Naive thymus-derived CD8-positive, alpha-beta T cell (primary cell): ENCODE measurements at places on chromosomes 5 and 9.

GRCh38 chr9:83622433-83622938 is 457 bp upstream of the IDNK start:
- DNase-seq, result no peak

DNA sequence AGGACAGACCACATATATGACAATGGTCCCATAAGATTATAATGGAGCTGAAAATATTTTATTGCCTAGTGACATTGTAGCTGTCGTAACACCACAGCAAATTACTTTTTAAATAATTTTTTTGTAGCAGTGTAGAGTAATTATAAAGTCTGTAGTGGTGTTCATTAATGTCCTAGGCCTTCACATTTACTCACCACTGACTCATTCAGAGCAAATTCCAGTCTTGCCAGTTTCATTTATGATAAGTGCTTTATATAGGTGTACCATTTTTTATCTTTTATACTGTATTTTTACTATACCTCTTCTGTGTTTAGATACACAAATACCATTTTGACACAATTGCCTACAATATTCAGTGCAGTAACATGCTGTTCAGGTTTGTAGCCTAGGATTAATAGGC is 67.6 kb downstream of the TLE4 start:
- no peak for DNase-seq

DNA sequence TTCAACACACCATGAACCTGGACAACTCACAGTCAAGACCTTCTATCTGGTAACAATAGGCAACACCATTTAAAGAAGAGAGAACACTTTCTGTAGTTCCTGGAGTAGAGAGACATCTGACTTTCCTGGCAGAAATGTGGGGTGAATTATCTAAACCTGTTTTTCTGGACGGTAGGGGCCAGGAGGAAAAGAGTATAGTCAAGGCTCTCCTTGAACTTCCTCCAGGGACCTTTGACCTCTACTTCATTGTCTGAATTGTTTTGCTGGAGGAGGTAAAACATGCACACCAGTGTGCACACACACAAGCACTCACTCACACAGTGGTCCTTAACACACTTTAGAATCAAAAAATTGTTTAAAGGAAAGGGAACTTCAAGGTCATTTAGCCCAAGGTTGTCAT is 13.2 kb downstream of the S100Z start:
- DNase-seq, result no peak

DNA sequence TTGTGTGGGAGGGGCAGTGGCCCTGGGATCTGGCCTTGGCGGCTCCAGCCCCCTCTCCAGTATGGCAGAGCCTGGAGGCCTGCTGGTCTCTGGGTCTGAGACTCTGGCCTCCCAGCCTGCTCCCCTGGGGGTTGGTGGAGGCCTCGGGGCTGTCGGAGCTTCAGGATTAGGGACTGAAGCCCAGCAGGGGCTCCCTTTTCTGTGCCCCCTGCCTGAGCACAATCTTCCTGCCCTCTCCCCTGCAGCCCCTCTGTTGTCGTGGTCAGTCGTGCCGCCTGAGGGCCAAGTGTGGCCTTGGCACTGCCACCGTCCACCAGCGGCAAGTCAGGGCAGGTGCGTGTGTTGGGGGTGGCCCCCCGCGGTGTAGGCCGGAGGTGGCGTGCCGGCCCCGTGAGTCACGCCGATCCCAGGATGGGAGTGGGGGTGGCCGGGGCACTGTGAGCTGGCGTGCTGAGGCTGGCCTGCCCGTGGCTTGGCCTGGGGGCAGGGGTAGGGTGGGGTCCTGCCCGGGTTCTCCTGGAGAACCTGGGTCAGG is 53.6 kb downstream of the RXRA start:
- DNase-seq, result no peak

DNA sequence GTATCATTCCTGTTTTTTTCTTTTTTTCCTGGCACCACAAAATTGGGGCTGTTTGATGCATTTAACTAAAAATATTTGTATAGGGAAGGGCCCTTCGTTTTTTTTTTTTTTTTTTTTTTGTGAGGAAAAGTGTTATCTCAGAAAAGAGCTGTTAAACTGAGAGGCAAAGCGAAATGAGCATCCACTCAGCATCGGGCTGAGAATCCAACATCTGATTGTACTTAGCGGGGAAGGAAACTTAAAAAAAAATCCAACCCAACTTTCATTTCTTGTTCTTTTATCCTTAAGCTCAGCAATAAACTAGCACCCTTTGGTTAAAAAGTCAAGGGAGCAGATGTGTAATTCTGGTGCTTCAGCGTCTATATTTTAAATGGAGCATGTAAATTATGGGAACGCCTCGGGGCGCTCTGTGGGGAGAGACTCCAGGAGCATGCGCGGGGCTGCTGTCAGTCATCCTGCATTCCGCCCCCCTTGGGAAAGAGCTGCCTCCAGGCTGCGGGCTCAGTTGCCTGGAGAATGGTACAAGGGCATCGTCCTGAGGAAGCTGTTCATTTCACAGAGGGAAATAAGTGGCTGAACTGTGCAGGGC is 33.3 kb downstream of the DMRT2 start:
- DNase-seq, result no peak

DNA sequence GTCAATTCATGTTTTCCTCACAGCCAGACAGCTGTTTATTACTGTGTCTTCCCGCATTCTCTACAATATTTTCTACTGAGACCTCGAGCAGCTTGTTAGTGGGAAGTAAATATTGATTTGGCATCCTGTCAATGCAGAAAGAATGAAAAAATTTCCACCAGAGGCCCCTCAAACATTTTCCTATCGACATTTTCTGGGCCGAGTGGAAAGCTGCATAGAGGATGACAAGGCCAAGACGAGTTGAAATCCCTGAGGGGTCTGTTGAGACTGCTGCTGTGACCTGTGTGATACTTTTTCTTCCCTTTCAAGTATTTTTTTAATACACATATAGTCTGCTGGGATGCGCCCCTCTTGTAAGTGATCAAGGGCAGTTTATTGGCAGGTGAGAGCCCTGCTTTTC is 91.4 kb upstream of the SH3GL2 start:
- DNase-seq, result no peak

- no peak for DNase-seq
Observed at GRCh38 chr5:59864718-59865117, 28.8 kb downstream of the PDE4D start.

GRCh38 chr9:94150890-94151650 is 66.8 kb downstream of the PTPDC1 start:
- no peak for DNase-seq

- no peak for DNase-seq
Observed at GRCh38 chr9:2290382-2290781, 275.2 kb downstream of the SMARCA2 start.

DNA sequence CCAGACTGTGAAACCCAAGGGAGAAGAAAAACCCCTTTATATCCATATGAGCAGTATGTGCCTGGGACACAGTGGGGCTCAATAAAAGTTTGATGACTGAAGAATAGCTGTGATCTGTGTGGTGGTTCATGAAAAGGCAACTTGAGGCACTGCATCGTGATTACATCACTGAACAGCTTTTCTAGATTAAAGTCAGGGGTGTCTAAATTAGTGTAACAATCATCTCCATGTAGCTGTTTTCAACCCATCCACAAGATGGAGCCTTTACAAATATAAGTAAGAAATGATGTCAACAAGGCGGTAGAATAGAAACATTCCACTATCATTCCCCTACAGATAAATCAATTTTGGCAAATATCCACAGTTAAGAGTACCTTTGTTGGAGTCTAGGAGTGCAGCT is 55.5 kb downstream of the PRRC1 start:
- no peak for DNase-seq

DNA sequence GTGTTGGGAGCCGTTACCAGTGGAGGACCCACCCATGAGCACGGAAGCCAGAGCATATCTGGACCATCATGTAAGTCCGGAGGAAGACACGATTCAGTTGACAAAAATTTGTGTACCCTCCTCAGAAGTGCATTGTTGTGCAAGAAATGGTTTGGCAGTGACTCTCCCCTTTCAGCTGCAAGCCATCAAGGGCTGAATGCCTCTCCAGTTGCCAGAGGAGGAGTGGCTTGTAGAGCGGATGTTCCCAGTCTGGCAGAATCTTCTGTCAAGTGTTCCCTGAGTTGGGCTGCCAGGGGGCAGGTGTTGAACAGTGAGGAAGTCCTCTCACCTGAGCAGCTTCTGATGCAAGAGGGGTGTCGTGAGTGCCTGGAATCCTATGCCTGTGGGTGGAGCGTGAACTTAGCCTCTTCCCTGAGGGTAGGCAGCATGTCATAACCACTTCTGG is 27.6 kb upstream of the CDKN2AIPNL start:
- DNase-seq, result no peak

GRCh38 chr5:59342181-59342580 is 551.3 kb downstream of the PDE4D start:
- no peak for DNase-seq

- DNase-seq, result no peak
Observed at GRCh38 chr9:116087246-116087645, 66.3 kb upstream of the PAPPA start.

DNA sequence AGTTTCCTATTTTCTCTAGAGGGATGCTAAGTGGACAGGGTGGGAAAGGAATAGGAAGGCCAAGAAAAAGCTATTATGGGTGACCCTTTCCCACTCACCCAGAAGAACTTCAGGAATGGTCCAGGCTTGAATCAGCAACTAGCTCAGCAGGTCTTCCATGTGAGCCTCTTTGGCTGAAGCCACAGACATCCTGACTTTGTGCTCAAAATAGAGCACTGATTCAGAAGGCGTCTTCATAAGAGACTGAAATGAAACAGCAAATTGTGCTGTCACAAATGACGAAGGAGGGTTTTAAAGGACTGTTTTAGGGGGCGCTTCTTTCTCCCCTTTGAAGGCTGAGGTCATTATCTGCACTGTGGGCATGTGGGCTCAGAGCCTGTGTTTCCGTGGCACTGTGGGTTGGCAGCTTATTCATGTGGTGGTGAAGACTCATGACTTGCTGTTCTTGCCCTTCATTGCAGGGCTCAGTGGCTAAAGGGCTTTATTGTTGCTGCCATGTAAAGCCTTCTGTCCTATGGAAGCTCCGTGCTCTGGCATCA is 65.8 kb upstream of the NFIL3 start:
- no peak for DNase-seq

- DNase-seq, result no peak
Observed at GRCh38 chr5:2901511-2901910, 150.0 kb upstream of the IRX2 start.

GRCh38 chr5:84113246-84114105 is 271.2 kb downstream of the EDIL3 start:
- no peak for DNase-seq

DNA sequence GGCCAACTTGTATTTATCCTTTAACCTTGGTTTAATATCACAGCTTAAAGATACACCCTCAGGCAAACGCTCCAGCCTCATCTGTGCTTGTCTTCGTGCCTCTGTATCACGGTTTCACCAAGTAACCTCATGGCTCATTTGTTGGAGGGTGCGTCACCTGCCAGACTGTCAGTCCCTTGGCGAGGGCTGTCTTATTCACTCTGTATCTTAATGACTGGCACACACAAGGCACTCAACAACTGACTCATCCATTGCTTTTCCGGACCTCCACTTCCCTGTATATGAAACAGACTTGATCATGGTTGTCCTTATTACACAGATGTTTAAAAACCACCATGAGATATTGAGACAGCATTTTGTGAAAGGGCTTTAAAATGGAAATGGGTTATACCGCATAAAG is 28.0 kb downstream of the LCP2 start:
- DNase-seq, result no peak

GRCh38 chr5:169354921-169355320 is 54.0 kb upstream of the SLIT3 start:
- no peak for DNase-seq

DNA sequence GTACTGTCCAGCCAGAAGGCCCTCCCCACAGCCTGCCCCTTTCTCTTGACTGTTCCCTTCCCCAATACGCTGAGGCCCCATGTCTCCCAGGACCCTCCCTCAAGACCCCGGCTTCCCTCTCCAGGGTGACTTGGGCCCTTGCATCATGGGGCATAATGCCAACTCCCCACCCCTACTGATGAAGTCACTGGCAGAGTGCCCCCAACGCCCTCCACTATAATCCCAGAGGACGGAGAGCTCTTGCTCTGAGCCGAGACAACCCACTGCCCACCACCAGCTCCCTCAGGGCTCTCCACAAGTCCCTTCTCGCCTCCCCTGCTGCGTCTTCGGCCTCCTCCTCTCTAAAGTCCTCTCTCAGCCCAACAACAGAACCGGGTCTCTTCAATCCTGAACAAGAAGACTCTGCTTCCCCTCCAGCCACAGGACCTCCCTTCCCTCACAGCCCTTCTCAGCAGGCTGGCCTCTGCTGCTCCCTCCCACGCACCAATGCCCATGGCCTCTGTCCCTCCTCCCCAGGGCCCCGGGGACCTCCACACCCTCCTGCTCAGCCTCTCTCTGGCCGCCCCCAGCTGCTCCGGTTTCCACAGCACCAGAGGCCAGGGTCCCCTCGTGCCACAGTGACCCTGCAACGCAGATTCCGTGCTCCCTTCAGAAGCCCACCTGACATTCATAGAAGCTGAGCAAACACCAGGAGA is 47.6 kb downstream of the ADAMTS2 start:
- no peak for DNase-seq

- DNase-seq, result no peak
Observed at GRCh38 chr9:98770717-98771116, 25.6 kb downstream of the ANKS6 start.

DNA sequence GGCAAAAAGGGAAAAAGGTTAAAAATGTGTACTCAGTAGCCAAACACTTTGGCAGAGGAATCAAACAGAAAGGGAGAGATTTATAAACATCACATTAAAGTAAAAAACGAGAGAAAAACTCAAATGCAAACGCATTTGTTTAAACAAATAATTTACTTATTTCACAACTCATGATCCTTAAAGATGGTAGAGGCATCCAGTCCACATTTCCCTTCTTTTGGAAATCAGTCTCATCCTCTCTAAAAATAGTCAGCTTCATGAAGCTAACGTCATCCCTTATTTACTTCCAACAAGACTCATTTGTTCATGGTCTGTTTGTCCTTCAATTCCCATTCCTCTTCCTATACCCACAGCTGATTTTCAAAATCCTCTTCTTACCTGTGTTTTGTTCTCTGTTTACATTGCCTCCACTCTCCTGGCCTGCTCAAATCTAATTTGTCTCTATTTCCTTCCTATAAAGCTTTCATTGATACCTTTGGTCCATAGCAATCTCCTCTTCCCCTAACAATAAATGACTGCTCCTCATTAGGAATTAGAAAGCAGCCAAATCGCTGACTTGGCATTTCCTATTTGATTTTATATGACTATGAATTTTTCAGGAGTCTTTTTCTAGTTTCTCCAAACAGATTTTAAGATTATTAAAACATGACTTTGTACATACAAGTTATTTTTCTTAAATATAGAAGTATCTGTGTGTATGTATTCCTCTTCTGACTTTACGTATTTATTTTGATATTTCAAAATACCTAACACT is 805.3 kb downstream of the TLE1 start:
- DNase-seq, result no peak

DNA sequence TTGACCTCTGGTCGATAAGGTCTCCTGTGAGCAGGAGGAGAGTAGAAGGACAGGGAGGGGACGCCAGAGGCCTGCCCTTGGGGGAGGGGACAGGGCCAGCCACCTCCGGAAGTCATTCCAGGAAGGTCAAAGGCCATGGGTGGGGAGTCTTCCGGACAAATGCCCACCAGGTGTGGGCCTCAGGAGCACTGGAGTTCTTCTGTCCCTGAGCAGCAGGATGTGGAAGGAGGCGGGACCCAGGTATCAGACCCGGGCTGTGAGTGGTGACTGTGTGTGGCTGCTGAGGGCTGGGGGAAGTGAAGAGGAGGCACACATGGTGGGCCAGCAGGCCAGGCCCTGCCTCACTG is 13.9 kb downstream of the FGF18 start:
- DNase-seq, result no peak

GRCh38 chr5:124626053-124626452 is 120.4 kb downstream of the ZNF608 start:
- DNase-seq, result no peak

- DNase-seq, result no peak
Observed at GRCh38 chr5:102901424-102902134, 146.5 kb downstream of the PAM start.

- no peak for DNase-seq
Observed at GRCh38 chr5:127326976-127327755, 36.6 kb downstream of the MEGF10 start.
